Esophagus mucosa (tissue), 1 donor: ENCODE measurements at places on chromosomes 5 and 9.

DNA sequence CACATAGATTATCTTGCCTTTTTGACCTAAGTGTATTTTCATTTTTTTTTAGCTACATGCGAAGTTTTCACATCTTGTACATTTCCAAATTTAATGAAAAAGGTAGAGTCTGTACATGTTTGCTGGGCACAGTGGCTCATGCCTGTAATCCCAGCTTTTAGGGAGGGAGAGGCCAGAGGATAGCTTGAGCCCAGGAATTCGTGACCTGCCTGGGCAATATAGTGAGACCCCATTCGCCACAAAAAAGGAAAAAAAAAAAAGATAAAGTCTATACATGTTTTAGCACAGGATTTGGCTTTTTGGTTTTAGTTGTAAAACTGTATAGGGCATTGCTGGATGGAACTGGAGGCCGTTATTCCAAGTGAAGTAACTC is 28.8 kb downstream of the RAI14 start:
- ATAC-seq = no peak

DNA sequence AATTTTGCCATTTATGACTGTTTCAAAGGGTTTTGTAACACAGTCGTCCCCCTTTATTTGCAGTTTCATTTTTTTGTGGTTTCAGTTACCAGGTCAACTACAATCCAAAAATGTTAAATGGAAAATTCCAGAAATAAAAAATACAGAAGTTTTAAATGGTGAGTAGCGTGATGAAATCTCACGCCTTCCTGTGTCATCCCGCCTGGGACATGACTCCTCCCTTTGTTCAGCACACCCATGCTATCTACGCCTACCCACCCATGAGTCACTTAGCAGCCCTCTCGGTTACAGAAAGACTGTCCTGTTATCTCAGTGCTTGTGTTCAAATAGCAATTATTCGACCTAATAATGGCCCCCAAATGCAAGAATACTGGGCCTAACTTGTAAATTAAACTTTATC is 765.3 kb upstream of the ADAMTS16 start:
- ATAC-seq = no peak

GRCh38 chr9:130183133-130183762 is 11.0 kb downstream of the NCS1 start:
- no peak for ATAC-seq

DNA sequence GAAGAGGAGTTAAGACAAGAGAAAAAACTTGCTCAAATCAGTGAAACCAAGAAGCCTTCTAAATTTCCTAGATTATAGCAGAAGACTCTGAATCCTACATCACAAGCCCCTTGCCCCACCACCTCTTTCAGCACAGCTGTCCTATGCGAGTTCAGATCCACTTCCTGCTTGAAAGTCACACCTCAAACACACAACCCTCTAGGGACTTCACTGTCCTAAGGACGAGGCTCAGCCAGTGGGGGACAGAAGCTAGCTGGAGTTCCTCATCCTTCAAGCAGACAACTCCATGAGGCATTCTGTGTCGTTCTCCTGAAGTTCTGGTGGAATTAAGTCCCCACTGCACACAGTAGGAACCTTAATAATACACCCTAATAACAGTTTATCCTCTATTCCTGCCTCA is 44.3 kb downstream of the NRG2 start:
- ATAC-seq = no peak

GRCh38 chr5:15142458-15142857 is 270.9 kb upstream of the ANKH start:
- ATAC-seq = no peak

GRCh38 chr9:123983047-123983446 is 28.5 kb upstream of the LHX2 start:
- no peak for ATAC-seq

DNA sequence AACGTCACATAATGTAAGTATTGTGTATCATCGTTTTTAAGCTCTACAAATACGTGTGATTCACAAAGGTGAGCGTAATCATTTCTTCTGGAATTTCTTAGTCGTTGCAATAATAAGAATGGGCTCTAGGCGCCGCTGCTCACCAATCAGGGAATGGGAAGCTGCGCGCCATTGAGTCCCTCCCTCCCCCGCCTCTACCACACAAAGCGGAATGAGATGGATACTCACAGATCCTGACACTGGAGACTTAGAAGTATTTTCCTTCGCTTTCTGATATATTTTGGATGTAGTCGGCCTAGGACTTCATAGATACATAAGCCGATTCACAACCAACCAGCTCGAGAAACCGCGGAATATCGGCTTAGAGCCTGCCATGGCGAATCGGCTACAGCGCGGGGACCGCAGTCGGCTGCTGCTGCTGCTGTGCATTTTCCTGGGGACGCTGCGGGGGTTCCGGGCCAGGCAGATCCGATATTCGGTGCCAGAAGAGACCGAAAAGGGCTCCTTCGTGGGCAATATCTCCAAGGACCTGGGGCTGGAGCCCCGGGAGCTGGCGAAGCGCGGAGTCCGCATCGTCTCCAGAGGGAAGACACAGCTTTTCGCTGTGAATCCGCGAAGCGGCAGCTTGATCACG is at the start of gene PCDHGA11:
Gene PCDHGA11, plus strand, starts transcription at position 197 of the 634 bp plus-strand sequence. Its CDS starts 177 bp downstream, at position 374.
- no peak for ATAC-seq

DNA sequence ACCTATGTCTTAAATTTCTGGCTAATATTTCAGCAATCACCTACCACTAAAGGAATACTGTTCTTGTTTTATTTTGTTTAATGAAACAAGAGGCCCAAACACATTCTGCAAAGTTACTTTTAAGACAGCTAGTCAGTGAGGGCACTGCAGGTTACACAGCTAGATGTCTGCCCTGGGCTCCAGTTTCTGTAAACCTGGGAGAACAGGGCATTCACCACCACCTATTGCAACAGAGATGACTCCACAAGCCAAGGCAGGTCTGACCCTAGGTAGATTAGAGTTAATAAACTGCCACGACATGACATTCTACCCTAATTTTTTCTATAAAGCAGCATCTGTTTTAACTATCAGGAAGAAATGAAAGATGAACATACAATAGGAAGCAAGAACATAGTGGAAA is 90.8 kb downstream of the SLF1 start:
- ATAC-seq = no peak

DNA sequence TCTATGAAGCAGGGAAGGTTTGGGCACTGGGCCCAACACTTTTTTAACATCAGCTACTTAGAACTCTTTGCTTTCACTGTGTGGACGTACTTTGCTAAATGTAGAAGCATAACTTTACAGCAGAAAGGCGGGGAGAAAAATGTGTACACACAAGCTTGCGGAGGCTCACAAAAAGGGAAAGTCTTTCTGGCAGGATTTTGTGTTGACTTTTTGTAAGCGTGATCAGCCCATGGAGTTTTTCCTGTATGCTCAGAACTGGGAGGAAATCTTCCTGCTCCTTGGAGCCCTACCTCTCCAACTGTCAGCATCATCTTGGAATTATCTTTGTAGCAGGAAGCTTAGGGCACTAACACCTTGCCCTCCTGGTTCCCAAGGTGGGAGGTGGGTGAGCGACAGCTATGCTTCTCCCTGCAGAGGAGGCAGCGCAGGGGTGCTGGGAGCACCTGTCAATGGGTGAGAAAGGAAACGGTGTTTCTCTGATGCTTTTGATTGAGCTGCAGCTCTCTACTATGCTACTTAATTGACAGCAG is 321.9 kb downstream of the GADD45G start:
- no peak for ATAC-seq

- no peak for ATAC-seq
These were observed 265.1 kb downstream of the GAS1 start for GRCh38 chr9:86682240-86682639.

- ATAC-seq = peak; percentile 59
These were observed 22.1 kb upstream of the TPD52L3 start for GRCh38 chr9:6305954-6306563.

DNA sequence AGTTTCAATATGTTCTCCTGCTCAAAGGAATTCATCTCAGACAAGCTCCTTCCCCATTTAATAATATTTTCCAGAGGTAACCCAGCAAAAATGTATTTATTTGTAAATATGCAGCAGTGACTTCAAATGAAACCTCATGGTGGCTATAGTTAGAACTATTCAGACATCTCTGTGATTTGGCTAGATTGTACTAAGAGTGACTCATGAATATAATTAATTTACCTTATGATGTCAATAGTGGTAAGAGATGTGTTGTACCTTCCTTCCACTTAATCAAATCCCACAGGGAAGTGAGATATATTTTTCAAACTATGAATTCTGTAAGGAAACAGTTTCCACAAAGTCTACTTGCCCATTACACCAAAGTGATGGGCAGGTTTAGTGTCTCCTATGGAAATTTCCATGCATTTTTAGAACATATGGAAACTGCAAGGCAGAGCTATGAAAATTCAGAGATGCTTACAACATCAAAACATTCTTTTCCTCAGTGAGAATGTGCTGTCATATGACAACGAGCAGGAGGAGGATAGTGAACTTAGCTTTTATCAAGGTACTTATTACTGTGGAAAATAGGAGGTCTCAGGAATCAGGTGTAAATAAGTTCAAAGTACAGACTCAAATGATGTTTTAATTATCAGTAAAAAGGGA is 34.0 kb upstream of the SPDL1 start:
- ATAC-seq = no peak

GRCh38 chr9:18324928-18325745 is 148.8 kb upstream of the ADAMTSL1 start:
- ATAC-seq = no peak

DNA sequence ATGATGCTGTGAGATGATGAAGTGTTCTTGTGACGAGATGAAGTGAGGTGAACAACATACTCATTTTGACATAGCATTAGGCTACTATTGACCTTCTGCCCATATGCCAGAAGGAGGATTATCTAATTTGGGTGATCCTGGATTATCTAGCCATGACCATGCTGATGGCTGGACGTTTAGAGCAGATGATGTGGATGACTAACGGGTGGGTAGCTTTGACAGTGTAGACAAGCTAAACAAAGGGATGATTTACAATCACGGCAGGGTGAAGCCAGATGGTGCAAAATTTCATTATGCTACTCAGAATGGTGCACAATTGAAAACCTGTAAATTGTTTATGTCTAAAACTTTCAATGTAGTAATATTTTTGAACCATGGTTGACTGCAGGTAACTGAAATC is 2403.4 kb upstream of the ACO1 start:
- ATAC-seq = no peak

GRCh38 chr5:7759257-7759871 is 91.6 kb downstream of the CFAP90 start:
- ATAC-seq = peak; percentile 13

GRCh38 chr9:14907360-14907685 is 2.9 kb downstream of the FREM1 start:
- no peak for ATAC-seq

GRCh38 chr5:168404365-168404764 is 81.9 kb upstream of the RARS1 start:
- ATAC-seq = no peak

DNA sequence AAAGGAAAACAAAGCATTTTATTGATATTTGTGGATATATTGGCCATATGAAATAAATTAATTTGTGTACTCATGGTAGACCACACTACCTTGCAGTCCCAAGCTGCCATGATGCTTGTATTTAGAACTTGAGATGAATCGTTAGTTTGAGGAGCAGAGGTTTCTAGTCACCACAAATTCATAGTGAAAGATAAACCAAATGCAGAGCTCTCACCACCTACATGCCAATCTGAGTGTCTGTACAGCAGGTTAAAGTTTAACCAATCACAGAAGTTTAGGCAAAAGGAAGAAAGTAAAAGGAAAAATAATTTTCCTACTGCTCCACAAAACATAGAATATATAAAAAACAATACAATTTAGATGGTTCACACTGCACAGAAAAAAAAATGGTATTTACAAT is 163.6 kb upstream of the FTMT start:
- no peak for ATAC-seq

DNA sequence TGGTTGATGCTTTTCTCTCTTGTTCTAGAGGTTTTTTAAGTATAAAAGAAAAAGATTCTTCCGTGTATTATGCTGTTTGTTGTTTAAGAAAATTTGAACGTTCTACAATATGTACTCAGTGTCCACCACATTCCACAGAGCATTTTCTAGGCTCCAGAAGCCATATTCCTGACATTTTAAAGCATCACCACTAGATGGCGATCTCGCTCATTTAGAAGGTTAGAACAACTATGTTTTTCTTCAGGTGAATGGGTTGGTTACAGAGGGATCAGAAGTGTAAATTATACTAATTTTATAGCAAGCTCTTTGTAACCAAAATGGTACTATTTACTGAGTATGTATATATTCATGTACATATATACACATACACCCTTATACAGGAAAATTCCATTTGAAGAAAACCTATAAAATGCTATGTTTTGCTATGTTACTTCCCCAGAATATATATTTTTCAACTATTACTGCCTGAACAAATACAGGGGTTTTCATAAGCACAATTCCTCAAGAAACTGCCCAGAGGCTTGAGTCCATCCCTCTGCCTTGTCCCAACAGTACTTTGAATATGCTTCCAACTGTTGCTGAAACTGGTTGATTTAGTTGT is 284.3 kb downstream of the CCDC171 start:
- no peak for ATAC-seq

- peak; percentile 91 for ATAC-seq
These were observed at the start of gene PPIC for GRCh38 chr5:123036391-123037103. Gene PPIC (minus strand): TSS chr5:123036725. CDS start chr5:123036625, 100 bp downstream.

DNA sequence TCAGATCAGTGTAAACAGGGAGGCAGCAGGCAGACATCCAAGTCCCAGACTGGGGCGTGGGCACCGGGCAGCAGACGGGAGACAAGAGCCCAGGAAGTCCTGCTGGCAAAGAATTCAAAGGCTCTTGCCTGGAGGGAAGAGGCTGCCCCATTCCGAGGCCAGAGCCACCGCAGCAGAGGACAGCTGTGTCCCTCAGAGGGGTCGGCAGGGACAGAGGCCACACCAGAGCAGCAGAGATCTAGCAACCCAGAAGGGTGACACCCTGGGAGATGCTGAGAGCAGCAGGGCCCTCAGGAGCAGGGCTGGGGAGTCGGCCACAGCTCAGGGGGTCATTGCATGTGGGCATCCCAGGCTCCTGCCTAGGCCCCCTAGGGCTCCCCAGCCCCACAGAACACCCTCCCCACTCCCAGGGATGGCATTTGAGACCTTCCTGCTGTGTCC is 29.1 kb downstream of the ADAMTS2 start:
- no peak for ATAC-seq

DNA sequence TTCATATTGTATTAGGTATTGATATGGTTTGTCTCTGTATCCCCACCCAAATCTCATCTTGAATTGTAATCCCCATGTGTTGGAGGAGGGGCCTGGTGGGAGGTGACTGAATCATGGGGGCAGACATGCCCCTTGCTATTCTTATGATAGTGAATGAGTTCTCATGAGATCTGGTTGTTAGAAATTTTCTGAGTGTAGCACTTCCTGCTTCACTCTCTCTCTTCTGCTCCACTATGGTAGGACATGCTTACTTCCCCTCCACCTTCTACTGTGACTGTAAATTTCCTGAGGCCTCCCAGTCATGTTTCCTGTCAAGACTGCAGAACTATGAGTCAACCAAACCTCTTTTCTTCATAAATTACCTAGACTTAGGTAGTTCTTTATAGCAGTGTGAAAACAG is 187.4 kb upstream of the SLC24A2 start:
- ATAC-seq = no peak
